ENCODE measurements at places on chromosomes 2 and 18.

- DNase-seq, result no peak
Measured at GRCh38 chr2:236719192-236719635, 149.6 kb downstream of the ACKR3 start.

DNA sequence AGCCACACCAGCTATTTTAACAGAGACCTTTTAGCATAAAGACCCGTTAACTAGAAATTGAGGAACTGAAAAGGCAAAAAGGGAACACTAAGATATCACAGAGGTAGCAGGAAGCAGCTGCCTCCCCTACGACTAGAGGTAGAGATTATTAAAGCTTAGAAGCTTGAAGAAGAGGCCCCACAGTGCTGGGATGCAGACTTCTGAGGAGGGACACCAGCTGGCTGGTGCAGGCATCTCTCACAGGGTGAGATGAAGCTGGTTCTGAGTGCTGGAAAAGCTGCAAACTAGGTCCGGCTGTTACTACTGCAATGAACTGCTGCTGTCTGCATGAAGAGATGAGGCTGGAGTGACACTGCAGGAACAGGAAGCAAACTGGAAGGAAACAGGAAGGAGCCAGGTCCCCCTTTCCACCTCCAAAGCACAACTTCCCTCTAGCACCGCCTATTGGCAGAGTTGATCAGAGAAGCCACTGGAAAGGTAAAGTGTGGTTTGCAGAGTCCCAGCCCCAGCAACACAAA lies 61.2 kb upstream of the MRPS9 start:
- DNase-seq, result peak; percentile 83

DNA sequence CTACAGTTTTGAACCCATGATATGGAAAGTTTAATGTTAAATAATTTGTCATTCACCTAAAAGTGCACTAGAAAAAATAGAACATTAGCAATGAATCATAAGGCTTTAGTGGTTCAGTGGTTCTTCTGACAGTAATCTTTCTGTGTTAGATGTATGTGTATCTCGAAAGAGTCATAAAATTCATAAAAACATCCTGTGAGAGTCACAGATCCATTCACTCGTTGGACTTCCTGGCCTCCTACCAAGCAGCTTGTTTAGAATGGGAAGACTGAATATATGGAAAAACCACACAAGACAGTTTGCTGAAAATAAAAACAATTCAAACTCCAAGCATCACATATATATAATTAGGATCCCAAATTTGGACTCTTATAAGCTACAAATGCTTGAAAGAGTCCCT lies 34.8 kb downstream of the ADNP2 start:
- no peak for DNase-seq

GRCh38 chr2:134952608-134953007 lies 34.0 kb downstream of the CCNT2 start:
- DNase-seq, result no peak

GRCh38 chr2:105775809-105776559 lies 31.3 kb downstream of the NCK2 start:
- peak; percentile 60 for DNase-seq

DNA sequence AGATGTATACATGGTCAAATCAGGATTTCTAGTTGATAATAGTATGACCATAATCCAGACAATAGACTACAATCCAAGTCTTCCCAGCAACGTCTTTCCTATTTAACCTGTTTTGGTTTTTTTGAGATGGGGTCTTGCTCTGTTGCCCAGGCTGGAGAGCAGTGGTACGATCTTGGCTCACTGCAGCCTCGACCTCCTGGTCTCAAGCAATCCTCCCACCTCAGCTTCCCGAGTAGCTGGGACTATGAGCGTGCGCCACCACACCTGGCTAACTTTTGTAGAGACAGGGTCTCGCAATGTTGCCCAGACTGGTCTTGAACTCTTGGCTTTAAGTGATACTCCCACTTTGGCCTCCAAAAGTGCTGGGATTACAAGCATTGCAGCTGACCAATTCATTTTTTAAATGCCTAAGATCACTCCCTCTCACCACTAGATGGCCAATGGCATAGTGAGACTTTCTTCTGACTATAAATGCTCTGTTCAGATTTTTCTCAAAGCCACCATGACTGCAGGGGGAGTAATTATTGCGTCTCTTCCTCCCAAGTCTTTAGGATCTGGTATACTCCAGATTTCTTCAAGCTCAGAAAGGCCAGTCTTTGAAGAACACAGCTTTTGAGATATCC lies 47.6 kb downstream of the HNRNPLL start:
- peak; percentile 65 for DNase-seq

- no peak for DNase-seq
Measured at GRCh38 chr2:61244694-61245093, 82.7 kb downstream of the C2orf74 start.

GRCh38 chr2:237859082-237859433 lies 365 bp upstream of the RAMP1 start:
- no peak for DNase-seq

DNA sequence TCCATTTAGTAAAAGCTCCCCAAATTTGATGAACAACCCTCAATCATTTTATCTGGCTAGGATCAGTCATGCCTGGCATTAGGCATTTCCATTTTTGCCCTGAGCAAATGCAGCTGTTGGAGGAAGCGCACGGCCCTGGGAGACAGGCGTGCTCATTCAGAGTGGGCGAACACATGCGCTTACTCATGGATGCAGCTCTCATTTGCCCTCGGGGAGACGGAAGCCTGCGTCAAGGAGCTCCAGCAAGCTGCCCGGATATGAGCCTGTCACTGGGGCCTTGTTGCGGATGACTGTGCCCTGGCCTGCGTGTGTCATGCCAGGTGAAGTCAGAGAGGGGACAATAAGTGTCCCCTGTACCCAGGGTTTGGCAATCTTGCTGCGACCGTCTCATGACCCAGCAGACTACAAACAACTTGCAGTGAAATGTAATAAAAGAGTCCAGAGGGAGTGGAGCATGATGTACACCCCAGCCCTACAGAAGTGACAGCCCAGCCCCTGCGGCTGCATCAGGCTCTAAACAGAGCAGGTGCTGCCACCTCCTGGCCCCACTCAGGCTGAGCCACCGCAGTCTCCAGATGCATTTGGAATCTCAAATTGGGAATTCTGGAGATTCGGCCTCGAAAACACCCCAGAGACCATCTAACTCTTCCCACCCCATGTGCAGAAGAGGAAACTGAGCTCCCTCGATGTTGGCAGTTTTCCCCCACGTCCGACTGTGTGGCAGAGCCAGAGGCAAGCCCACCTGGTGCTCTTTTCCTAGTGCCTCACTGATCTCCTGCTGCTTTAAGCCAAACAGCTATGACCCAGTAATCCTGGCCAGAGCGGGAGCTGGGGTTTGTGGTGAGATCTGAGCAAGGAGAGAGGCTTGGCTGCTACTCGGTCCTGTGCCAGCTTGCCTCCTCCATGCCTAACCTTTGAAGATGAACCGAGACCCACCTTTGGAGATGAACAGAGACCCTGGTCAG lies 105.0 kb upstream of the ALK start:
- DNase-seq, result peak; percentile 50

DNA sequence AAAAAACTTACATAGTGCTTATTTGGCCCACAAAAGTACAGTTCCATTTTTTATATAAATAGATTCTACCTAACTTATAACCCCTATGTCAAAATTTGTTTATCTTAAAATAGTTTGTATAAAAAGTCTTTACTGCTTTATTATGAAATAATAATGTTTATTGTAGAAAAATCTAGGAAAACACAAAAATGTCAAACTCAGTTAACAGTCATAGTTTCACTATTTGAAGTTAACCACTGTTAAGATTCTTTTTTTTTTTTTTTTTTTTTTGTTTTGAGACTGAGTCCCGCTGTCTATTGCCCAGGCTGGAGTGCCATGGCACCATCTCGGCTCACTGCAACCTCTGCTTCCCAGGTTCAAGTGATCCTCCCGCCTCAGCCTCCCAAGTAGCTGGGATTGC lies 26.5 kb upstream of the ABI2 start:
- DNase-seq, result no peak

- DNase-seq, result no peak
Measured at GRCh38 chr2:151247432-151247831, 14.2 kb downstream of the RBM43 start.

DNA sequence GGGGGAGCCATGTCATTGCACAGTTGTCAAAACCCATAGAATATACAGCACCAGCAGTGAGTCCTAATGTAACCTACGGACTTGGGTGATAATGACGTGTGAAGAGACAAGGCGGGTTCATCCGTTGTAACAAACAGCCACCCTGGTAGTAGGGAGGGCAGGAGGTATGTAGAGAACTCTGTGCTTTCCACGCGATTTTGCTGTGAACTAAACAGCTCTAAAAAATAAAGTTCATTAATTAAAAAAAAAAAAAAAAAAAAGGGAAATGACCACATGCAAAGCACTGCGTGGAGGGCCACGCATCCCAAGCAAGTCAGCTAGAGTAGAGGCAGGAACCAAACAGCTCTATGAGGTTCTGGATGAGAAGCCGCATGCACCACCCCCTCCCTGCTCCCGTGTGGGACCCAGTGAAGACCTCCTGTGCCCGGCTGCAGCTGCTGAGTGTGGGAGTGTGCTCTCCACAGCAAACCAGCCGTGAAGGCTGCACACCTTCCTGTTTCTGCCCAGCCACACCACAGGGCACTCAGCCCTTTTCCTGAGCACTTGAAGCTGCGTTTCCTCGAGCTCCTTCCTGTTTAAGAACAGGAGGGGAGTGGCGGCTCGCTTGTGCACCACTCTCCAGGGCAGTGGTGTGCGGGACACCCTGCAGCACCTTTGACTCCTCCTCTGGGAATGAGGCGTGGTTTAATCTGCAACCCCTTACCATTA lies 65.6 kb downstream of the ODC1 start:
- peak; percentile 85 for DNase-seq

DNA sequence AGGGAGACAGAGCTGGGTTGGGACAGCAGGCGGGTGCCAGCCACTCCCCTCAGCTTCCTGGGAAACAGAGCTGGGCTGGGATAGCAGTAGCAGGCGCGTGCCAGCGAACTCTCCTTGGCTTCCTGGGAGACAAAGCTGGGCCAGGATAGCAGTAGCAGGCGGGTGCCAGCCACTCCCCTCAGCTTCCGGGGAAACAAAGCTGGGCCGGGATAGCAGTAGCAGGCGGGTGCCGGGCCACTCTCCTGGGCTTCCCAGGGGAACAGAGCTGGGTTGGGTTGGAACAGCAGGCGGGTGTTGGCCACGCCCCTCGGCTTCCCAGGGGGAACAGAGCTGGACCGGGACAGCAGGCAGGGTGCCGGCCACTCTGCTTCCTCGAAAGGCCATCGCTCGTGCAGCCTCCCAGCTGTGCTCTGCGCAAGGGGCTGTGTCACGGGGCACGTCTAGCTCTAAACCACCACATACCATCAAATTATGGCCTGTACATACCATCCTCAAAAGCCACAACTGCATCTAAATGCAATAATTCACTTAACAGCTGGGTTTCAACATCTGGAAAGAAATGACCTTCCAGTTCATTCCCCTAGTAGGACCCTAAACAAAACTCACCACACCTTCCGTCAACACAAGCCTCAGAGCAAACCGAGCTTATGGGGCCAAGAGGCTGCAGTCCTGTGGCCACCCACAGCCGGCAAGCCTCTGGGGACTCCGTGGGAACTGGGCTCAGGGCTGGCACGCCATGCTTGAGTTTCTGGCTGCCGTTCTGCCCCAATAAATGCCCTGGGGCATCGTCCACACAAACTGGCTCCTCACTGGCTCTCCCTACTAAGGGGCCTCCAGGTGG lies 228.3 kb downstream of the TWIST2 start:
- no peak for DNase-seq

DNA sequence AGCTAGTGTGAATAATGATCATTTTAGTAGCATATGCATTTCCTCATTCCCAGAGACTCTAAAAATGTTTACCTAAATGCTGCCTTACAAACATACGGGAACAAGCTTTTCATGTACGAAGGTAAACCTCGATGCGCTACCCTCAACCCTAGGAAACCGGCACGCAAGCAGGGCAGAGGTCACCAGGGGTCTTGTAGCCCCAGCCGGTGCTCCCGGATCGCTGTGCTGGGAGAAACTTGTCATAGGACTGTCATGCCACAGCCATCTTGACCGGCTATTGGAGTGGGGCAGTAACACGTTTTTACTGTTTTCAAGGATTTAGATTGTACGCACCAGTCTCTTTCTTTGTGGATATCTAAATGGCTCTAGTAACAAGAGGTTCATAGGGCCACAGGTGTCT lies 34.8 kb upstream of the NFATC1 start:
- DNase-seq, result no peak

GRCh38 chr2:160507046-160507407 lies 13.4 kb upstream of the RBMS1 start:
- DNase-seq, result peak; percentile 49

DNA sequence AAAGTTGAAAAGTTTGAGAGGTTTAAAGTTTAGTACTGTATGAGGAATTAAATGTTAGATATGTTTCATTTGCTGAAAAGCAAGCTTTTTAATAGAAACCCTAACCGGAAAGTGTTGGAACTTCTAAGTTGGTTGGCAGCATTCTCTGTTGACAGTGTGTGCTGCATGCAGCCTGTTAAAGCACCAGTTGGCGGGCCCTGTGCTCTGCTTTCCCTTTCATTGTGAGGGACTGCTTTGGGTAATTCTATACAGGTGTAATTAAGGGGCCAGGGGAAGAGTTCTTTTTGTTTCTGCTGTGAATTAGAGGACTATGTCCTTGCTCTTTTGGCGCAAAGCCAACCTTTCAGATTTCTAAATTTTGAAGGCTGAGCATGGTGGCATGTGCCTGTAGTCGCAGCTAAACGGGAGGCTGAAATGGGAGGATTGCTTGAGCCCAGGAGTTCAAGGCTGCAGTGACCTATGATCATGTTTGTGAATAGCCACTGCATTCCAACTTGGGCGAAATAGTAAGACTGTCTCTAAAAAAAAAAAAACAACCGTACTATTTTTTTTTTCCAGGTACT lies 20.1 kb downstream of the PLEKHB2 start:
- no peak for DNase-seq

Measured in hematopoietic multipotent progenitor cell treated with erythropoietin and hydrocortisone succinate and interleukin-3 and kit ligand, for 4 days (in vitro differentiated cells).